AML-193 (cell line): ENCODE measurements at places on chromosomes 13 and 19.

DNA sequence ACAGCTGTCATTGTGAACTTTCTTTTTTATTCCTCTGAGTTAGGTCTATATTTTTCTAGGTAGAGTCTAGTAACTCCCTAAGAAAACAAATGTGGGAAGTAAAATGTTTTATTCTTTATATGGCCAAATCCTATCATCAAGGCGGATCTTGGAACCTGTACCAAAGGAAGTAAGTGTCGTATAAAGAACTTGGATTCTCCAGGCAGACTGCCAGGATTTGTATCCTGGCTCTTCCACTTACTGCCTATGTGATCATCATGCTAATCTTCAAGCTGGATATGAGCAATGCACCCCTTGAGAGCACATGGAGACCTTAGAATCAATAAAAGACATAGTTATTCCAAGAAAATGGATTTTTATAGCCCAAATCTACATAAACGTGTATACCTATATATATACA, 286.5 kb downstream of the PCDH17 start:
- DNase-seq: no peak

DNA sequence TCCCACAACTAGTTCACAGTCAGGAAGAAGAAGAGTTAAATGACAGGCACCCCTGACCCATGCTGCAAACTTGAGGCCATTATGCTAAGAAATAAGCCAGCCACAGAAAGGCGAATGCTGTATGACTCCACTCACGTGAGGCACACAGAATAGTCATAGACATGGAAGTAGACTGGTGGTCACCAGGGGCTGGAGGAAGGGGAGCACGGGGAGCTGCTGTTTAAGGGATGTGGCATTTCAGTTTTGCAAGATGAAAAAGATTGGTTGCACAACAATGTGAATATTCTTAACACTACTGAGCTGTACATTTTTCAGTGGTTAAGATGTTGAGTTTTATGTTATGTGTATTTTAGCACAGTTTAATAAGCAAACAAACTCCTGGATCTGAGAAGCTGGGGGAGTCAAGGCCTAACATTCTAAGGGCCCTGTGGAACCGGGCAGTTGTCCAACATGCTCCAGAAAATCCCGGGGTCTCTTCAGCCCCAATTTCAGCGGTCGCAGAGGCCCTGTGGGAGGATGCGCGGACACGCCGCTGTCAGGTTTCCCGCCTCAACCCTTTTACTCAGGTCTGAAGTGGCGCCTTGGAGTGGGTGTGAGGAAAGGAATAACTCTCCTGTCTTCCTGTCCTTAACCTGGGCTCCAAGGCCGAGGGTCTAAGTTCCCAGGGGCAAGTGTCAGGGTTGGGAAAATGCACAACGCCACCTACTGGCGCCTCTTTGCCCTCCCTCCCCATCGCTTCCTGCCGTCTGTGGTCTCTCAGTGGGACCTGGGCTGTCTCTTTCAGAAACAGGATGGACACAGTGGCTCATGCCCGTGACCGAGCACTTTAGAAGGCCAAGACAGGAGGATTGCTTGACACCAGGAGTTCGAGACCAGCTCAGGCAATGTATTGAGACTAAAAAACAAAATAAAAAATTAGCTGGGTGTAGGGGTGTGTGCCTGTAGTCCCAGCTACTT, 4.4 kb upstream of the TMEM272 start:
- DNase-seq: peak; percentile 33

DNA sequence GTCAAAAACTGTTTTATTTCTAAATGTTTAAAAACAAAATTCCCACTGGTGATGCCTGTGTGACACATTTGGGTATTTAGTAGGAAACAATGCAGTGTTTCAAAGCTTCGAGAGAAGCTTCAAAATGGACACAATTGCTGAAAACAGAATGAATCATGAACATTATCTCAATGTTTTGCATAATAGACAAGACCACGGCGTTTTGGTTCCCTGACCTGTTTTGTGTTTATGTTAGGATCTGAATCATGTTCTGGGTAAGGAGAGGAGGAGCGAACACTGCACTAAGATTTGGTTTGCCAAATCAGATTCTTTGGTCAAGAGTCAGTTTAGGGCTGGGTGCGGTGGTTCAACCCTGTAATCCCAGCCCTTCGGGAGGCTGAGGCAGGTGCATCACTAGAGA, 42.2 kb downstream of the IFT88 start:
- DNase-seq: no peak

DNA sequence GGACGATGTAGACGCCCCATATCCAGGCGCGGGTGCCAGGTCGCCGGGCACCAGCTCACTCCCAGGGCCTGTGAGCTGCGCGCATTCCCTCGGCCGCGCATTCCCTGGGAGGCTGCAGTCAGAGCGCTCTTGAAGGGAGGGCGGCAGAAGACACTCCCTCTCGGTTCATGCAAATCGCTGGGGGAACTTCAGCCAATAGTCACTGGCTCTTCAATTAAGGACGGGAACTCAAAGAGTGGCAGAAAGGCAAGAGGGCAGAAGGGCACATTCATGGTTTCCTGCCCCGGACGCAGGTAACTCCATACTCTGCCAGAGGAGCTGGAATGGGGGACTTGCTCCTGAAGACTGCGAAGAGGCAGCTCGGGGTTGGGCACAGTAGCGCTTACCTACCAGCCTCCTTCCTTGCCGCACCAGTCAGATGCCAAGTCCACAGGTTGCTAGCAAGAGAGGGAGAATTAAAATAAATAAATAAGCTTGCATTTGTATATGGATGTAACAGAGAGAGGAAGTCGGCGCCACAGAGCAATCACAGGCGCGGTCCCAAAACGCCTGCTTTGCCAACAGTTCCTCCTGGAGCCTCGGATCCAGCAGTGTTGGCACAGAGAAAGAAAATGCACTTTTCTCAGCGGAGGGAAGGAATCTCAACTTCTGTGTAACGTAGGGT, 459 bp downstream of the PCDH20 start:
- no peak for DNase-seq

DNA sequence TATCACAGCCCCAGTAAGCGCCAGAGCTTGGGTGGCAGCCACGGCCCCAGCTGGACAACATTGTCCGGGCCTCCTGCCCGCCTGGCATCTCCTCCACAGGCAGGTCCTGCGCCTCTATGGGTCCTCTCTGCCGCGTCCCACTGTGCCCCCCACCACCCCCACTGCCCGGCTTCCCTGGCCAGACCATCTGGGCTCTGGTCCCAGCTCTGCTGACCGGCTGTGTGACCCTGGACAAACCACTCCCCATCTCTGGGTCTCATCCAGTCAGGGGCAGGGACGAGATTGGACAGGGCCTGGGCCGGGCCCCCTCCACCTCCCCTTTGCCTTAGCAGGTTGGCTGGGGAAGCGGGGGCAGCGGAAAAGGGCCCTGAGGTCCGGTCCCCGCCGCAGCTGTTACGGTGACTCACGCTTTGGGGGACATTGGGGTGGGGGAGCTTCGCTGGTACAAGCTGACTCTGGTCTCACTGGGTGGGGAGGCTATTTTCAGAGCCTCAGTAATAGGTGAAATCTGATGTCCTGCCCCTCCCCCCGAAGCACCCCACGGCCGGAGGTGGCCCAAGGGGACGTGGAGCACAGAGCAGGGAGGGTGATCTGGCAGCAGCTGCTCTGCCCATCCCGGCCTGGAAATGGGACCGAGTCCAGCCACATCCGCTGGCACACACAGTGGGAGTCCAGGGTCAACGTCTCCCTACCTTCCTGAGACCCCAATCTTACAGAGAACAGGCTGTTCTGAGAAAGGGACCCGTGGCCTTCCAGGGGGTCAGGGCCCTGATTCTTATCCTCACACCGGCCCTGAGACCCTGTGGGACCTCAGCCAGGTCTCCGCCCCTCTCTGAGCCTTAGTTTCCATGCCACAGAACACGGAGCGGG, 9.1 kb downstream of the NFIC start:
- DNase-seq: no peak

DNA sequence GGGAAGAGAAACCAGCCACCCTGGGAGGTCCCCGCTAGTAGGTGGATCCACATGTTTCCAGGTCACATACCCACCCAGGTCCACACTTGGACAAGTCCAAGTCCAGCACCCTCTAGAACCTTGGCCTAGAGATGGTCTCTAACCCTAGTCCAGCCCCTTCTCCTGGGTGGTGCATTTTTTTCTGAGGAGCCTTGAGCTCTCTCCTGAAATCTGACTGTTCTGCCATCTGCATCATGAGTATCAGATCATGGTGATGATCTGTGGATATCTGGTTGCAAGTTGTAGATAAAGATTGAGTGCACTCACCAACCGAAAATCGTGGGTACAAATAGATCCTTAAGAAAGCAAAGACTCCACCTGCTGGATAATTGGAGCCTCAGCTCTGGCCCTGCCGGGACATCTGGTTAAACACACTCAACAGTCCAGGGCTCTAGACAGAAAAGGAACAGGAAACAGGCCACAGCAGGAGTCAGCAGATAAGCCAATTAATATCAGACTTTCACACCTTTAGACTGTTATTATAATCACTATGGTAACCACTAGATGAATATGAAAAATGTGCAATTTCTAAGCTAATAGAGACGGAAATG, 41.1 kb downstream of the GPR12 start:
- DNase-seq: peak; percentile 80

DNA sequence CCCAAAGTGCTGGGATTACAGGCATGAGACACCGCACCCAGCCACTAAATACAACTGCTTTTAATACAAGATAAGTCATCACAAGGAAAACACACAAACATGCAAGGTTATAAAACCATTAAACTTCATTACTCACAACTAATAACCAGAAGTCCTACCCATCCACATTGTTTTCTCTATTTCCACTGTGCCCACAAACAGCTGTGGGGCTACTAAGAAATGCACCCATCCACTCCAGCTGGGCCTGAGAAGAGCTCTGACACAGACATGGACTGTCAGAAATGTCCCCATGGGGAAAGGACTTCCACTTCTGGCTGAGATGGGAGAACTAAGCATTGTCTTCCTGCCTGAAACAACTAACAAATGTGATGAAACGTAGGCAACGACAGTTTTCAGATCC, 17.2 kb downstream of the SAFB2 start:
- DNase-seq: no peak

GRCh38 chr13:95643936-95644598, 439 bp downstream of the DZIP1 start:
- no peak for DNase-seq
